ENCODE measurements at places on chromosomes 16 and 17.

GRCh38 chr16:89646906-89647305, 10.6 kb downstream of the CHMP1A start:
- no peak for DNase-seq

GRCh38 chr17:6420173-6420641, 14.7 kb downstream of the AIPL1 start:
- DNase-seq = peak; percentile 50

GRCh38 chr17:48795444-48796162, 21.4 kb downstream of the TTLL6 start:
- no peak for DNase-seq

DNA sequence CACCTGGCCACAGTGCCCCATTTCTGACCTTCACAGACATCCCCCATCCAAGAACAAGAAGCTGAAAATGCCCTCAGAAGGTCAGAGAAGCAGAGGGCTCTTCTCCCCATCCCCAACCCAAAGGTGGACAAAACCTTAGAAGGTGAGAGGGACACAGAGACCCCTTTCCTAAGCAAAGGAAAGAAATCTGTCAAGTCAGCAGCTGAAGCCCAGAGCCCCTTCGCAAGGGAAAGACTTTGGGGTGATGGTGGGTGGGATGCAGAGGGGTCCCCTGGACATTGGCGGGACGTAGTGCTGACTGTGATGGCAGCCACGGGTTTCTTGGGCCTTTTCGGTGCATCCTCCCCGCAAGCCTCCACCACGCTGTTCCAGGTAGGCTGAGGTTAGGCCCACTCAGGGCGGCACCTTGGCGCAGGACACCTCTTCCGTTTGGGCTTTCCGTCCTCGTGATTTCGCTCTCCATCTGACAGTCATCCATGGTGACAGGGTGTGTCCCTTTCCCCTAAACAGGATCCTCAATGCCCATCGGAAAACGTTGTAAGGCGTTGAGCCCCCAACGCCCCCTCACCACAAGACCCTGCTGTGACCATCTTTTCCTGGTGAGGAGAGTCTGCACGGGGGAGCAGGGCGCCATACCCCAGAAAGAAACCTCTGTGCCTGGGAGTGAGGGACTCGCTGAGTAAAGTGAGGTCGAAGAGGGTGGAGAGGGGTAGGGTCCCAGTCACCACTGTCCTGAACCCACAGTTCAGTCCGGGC, 10.7 kb upstream of the GSDMA start:
- peak; percentile 47 for DNase-seq

GRCh38 chr16:75475420-75475847, 10.9 kb upstream of the TMEM170A start:
- DNase-seq = no peak

GRCh38 chr17:27519550-27519949, 63.3 kb downstream of the KSR1 start:
- DNase-seq = peak; percentile 57

DNA sequence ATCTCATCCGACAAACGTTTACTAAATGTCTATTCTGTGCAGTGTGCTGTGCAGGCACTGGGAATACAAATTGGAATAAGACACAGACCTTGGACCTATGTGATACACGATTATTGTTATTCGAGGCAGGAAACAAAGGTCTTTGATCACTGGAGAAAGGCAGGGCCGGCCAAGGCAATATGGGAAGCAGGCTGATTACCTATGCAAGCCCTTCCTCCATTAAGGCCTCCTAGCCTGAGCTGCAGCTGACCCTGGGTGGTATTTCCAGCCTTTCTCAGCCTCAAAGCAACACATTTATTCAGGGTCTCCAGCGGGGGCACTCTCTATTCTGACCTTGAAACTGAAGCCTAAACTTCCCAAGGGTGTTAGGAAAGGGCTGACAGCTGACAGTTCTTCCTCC, 13.4 kb downstream of the ST6GALNAC1 start:
- peak; percentile 21 for DNase-seq
